Activated CD4-positive, alpha-beta memory T cell treated with anti-CD3 and anti-CD28 coated beads for 36 hours (primary cell): ENCODE measurements at places on chromosomes 2 and 18. TPM values are rescaled to one million over a fixed set of nuclear protein-coding genes. Genes with fewer than 3 reads are reported as not detected.

RMC1 gene
- total RNA-seq: 48.6 TPM

ANKMY1 gene
- total RNA-seq: 19.1 TPM

ACMSD gene
- total RNA-seq: not detected

HES6 gene
- 3.1 TPM for total RNA-seq

ONECUT2 gene
- total RNA-seq: 0.02 TPM

CPO gene
- total RNA-seq: not detected

SLC11A1 gene
- 0.10 TPM for total RNA-seq

NT5DC4 gene
- total RNA-seq: not detected

NBAS gene
- total RNA-seq: 40.1 TPM

- DNase-seq: no peak
These were observed 634 bp downstream of the MTIF2 start for GRCh38 chr2:55268288-55268906.

DNA sequence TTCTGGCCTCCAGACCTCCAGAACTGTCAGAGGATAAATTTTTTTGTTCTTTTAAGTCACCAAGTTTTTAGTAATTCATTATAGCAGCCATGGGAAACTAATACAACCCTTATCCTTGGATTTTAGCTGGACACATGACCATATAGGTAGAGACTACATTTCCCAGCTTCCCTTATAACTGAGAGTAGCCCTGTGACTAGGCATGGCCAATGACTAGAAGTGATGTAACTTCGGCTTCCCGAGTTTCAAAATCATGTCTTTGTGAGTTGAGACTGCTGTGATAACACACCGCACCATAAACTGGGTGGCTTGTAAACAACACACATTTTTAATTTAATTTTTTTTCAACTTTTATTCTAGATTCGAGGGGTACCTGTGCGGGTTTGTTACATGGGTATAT, 134.0 kb upstream of the SERTAD2 start:
- no peak for DNase-seq

DNA sequence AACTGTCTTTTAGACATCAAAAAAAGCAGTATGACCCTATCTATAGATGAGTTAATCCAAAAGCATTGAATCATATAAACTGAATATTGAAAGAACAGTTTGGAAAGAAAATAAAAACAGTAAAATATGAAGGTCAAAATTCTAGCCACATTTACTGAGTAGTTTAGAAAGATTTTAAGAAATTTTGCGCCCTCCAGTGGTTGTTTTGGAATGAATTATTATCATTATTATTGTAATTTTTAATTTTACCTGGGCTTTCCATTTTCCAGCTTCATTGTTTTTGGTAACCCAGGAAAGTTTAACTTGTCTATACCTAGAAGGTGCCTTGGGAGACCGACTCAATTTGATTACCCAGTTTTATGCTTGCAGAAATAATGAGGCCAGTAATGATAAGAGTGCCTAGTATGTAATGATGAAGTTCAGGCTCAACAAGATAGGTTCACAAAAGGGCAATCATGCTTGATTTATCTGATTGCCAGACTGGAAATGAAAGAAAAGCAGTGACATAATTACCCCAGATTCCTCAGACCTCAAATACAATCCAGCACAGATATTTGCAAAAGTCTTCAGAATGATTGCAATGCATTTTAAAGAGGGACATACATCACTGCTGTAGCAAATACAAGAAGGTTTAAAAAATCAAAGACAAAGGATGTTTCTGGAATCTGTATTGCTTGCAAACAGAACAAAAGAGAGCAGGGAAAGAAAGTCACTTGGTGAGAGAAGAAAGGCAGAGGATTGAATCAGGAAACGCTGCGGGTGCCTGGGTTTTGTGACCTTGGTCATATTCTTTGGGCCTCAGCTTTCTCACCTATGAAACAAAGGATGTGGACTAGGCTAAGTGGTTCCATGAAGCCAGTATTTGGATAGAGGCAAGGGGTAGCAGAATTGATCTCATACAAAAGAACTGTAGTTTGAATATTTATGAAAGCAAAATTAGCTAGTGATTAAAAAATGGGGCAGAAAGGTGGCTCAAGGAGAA, 153.8 kb downstream of the MAP2 start:
- no peak for DNase-seq

GRCh38 chr18:23587220-23587642, 925 bp upstream of the NPC1 start:
- DNase-seq: no peak

DNA sequence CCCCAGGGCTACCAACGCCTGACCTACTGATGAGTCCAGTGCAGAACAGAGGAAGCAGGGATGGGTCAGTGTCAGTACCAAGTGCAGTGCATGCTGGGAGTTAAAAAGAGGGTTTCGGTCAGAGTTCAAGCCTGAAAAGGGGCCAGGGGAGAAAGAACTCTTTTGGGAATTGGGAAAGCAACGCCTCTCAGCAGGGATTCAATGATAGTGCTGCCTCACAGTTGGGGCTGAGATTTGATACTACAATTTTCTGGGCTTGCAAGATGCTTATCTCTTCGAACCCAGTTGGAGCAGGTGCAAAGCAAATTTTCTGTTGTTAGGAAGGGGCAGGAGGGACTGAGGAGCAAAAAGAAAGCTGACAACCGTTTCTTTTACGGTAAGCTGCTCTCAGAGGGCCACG, 82.6 kb downstream of the CERKL start:
- no peak for DNase-seq

- no peak for DNase-seq
These were observed 88.7 kb downstream of the ARHGEF33 start for GRCh38 chr2:38978296-38978903.

GRCh38 chr18:62938006-62938405, 222.7 kb downstream of the PHLPP1 start:
- no peak for DNase-seq

DNA sequence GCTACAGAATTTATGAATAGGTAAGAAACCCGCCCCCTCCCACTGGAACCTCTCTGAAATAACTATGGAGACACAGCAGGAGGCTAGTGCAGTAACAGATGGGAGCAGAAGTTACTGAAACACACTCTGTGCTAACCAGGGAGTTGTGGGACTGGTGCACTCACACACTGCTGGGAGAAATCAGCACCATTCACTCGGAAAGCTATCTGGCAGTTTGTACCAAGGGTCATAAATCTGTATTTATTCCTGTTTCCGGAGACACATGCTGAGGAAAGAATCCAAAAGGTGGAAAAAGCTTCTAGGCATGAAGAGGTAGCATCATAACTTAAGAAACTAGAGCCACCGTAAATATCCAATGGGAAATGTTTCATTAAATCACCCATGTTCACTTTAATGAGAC, 39.9 kb downstream of the TGFA start:
- no peak for DNase-seq

DNA sequence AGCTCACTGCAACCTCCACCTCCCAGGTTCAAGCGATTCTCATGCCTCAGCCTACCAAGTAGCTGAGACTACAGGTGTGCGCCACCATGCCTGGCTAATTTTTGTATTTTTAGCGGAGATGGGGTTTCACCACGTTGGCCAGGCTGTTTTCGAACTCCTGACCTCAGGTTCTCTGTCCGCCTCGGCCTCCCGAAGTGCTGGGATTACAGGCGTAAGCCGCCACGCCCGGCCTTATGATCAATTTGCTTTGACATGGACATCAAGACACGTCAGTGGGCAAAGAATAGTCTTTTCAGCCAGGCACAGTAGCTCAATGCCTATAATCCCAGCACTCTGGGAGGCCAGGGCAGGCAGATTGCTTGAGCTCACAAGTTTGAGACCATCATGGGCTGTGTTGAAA, 48.0 kb upstream of the CABYR start:
- DNase-seq: no peak

GRCh38 chr2:166117491-166117890, 10.3 kb downstream of the SCN1A start:
- DNase-seq: no peak

- no peak for DNase-seq
These were observed 202.4 kb downstream of the EXOC6B start for GRCh38 chr2:72623481-72623880.

DNA sequence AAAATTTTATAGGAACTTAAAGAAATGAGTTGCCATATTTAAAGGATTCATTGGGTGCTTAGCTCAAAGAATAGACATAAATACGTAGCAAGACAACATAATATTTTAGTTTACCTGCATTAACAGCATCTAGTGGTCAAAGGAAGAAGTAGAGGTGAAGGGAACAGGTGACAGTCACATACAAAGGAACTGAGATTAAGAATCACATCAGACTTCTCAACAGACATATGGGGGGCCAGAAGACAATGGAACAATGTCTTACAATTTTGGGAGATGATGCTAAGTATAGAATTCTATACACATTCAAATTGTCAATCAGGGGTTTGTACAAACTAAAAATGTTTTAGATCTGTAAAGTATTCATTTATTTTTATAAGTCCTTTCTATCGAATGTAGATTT, 38.6 kb upstream of the CCDC102B start:
- no peak for DNase-seq
